ENCODE measurements at places on chromosomes 4 and X.

DNA sequence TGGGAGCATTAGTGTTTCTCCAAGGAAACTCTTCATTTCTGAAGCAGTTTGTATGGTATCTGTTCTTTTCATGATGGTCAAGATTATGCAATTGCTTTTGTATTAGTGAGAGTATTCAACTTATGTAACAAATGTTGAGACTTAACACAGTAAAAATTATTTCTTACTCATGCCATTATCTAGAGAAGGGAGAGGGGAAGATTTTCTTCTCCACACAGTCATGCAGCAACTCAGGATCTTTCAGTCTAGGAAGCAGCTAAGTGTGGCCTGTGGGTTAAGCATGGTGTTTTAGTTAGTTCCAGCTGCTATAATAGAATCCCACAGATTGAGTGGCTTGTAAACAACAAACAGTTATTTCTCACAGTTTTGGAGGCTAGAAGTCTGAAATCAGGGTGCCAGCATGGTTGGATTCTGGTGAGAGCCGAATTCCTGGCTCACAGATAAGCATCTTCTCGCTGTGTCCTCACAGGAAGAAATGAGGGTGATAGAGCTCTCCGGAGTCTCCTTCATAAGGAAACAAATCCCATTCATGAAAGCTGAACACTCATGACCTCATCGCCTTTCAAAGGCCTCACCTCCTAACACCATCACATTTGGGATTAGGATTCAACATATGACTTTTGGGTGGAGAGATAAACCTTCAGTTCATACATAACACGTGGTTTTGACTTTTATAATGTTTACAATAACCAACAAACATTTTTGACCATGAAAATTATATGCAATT, 101.2 kb downstream of the FRMPD4 start:
- DNase-seq: no peak

DNA sequence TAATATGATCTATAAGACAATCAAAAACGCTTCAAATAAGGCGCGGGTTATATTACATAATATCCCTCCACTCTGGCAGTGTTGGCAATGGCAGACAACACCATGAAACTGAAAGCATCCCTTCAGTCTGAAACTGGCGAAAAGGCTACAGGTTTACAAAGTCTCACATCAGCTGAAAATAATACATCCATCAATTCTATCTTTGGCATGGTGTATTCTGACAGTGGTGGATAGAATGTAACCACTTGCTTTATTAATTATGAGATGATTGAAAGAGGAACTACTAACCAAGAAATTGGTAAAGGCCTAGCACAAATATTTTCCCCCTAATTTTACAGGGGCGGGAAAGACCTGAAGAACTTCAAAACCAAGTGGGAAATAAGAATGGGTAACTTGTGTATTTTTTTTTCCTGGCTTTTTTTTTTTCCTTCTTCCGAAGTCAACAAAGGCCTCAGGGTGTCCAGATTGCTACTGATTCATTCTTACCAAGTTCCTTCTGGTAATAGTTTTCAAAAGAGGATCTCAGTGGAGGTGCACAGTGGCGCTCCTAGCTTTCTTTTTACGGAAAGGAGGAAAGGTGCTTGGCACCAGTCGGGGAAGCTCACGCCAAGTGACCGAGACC, 728 bp downstream of the UBA6 start:
- peak; percentile 57 for DNase-seq

- peak; percentile 1 for DNase-seq
Observed at GRCh38 chrX:155094468-155095061, 23.3 kb downstream of the BRCC3 start.

DNA sequence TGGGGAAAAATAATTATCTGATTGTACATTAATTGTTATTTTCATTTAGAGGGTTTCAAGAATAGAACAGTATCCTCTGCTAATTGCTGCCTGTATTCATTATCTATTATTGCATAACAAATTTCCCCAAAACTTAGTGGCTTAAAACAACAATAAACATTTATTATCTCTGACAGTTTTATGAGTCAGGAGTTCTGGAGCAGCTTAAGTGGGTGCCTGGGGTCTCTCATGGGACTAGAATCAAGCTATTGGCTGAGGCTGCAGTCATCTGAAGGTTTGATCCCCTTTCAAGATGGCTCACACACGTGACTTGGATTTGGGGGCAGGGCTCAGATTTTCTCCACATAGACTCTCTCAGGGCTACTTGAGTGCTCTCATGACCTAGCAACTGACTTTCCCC, 98.1 kb upstream of the JADE1 start:
- DNase-seq: no peak

DNA sequence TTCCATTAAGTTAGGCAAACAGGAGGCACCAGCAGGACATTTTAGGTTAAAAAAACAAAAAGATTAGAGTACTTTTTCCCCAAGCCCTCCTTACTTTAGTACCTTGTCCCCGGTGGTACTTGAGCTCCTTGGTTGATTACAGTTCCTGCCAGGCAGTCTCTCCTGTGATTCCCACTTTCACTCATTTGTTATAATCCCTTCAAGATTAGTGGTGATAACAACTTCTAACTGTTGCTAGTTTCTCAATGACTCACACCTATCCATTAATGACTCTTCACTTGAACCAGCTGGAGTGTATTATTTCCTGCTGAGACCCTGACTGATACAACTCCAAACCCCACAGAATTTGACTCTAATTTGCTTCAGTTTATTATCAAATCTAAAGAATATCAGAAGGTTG, 765.0 kb upstream of the DIAPH2 start:
- DNase-seq: no peak

DNA sequence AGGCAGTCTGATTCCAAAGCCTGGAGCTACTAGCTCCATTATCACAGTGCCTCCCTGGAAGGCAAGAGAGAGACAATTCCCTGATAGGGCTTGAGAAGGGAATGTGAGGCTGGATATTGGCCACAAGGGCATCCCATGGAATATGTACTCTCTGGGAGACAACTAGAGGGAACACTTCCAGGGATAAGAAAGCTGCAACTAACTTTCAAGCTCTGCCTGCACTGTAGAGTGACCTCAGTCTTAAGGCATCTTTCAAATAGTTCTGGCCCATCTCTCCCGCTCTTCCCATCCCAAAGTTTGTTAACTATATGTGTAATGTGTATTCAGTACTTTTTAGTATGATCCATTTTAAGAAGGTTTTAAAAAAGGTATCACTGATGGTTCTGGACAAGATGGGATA, 13.1 kb upstream of the RNF212 start:
- DNase-seq: no peak

- no peak for DNase-seq
Observed at GRCh38 chrX:45843518-45843917, 642.8 kb upstream of the DIPK2B start.

GRCh38 chrX:15751155-15751819, 13.2 kb downstream of the CA5B start:
- no peak for DNase-seq

Data from midbrain (tissue), 1 donor.